ENCODE measurements at places on chromosomes 7 and 10. TPM values are rescaled to one million over a fixed set of nuclear protein-coding genes. Genes with fewer than 3 reads are reported as not detected.

NUP205 gene
- total RNA-seq, result 81.7 TPM

CLCN1 gene
- total RNA-seq, result not detected

- DNase-seq, result no peak
Measured at GRCh38 chr10:75367021-75367487, 34.5 kb downstream of the ZNF503 start.

- DNase-seq, result no peak
Measured at GRCh38 chr10:119702583-119702982, 23.3 kb upstream of the INPP5F start.

DNA sequence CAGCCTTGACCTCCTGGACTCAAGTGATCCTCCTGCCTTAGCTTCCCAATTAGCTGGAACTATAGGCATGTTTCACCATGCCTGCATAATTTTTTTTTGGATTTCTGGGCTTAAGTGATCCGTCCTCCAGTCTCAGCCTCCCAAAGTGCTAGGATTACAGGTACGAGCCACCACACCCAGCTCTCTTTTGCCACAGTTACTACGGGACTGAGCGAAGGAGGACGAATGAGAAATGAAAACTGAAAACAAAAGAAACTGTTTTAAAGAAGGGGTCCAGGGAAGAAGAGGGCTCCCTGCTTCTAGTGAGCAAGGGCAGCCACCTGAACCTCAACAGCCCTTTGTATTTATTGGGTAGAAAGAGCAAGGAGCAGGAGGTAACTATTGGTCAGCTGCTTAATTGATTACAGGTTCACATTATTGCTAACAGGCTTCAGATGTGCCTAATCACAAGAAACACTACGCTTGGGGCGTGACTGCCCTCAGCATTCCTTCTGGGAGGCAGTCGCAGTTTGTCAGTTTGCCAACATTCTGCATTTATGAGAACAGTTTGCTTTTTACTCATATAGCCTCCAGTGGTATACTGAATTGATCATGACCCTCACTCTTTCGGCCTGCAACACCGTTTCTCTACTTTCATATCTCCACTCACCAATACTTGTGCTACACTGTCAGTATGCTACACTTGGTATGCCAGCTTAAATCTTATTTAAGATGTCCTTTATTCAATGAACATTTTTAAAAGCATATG lies 676.8 kb downstream of the DNAJB9 start:
- no peak for DNase-seq

DNA sequence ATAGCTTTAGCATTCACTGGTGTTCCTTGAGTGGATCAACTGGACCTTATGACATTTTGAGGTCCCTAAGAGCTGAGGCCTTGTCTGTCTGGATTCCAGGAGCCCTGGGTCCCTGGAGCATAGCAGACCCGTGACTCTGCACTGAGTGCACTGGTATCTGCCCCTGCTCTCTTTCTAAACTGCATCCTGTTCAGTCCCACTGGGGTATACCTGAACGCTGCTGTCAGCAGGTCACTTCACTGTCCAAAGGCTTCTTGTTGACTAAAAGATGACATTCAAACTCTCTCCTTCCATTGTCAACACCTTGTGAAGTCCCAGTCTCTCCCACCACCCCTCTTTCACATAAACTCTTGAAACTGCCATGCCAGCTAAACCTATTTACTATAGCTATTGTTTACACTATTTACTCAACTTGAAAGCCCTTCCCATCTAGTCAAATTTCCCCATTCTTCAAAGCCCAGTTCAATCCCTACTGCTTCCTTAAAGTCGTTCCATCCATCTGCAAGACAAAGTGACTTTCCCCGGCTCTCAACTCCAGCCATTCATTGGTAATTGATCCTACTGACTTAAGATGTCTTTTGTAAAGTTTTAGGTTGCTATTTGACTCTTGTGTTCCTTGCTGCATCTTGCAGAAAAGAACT lies 523.3 kb downstream of the KCNMA1 start:
- no peak for DNase-seq

PCGF5 gene
- 18.1 TPM for total RNA-seq

DNA sequence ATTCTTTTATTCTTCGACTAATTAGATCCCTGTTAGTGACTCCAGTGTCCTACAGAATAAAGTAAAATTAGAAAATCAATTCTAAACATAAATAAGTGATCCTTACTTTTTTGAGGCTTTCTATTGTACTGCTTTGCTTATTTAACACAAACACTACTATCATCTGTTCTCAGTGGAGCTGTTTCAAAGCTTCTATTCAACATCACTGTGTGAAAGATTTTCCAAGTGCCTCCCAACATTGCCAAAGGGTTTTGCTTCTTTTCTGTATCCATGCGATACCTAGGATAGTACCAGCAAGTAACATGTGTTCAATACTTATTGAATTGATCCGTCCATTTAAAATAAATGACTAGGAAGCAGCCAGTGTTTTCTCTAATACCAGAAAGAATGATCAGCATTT lies 125.7 kb downstream of the ARHGAP21 start:
- DNase-seq, result no peak

DUSP5 gene
- 42.1 TPM for total RNA-seq

- DNase-seq, result no peak
Measured at GRCh38 chr7:157519798-157520244, 183.0 kb downstream of the DNAJB6 start.

- no peak for DNase-seq
Measured at GRCh38 chr10:93767724-93768399, 10.1 kb downstream of the LGI1 start.

ANXA8 gene
- 0.90 TPM for total RNA-seq

GRCh38 chr7:26398427-26398755 lies 106.7 kb downstream of the SNX10 start:
- DNase-seq, result peak; percentile 18

GRCh38 chr7:129857313-129857712 lies 95.4 kb downstream of the UBE2H start:
- no peak for DNase-seq

GRCh38 chr10:19930936-19931893 lies 115.0 kb downstream of the PLXDC2 start:
- peak; percentile 70 for DNase-seq

DNA sequence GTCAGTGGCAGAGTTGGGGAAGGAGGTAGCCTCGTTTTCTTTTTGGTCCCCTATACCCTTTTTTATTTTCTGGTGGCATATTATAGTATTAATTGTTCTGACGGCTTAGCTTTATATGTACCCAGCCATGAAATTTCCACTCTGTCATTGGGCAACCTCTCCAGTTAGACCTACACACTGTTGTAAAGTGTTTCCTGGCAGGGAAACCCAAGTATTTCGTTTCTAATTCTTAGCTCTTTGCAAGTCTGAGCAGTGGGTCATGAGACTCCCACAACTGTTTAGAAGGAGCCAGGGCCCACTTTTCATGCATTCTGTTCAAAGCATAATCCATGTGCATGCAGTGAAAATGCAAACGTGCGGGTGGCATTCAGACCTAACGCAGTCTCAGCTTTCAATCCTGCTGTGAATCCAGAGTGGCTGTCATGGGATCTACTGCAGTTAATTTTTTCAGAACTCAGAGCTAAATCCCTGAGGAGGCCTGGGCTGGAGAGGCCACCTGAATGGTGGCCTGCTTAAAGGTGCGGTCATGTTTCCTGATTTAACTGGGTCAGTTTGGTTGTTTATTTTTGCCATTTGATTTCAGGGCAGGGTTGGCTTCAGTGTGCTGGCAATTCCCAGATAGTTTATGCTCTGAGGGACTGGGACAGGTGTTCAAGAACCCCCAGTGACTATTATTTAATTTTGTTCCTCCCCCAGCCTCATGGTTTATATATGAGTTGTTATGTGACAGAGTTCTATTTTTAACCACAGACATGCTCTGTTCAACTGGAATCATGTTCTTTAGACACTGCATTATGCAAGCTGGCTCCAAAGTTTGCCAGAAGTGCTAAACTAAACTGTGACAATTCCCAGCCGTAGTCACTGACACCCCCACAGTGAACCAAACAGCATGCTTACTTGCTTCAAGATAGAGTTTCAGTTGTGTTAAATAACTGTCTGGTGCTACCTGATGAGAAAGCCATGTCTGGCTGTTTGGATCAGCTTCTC lies 27.4 kb upstream of the SYPL1 start:
- DNase-seq, result peak; percentile 52

LRRC27 gene
- total RNA-seq, result 3.6 TPM

RAB19 gene
- not detected for total RNA-seq

TEX36 gene
- total RNA-seq, result not detected

- DNase-seq, result no peak
Measured at GRCh38 chr10:78570633-78571235, 498.0 kb upstream of the ZMIZ1 start.

DNA sequence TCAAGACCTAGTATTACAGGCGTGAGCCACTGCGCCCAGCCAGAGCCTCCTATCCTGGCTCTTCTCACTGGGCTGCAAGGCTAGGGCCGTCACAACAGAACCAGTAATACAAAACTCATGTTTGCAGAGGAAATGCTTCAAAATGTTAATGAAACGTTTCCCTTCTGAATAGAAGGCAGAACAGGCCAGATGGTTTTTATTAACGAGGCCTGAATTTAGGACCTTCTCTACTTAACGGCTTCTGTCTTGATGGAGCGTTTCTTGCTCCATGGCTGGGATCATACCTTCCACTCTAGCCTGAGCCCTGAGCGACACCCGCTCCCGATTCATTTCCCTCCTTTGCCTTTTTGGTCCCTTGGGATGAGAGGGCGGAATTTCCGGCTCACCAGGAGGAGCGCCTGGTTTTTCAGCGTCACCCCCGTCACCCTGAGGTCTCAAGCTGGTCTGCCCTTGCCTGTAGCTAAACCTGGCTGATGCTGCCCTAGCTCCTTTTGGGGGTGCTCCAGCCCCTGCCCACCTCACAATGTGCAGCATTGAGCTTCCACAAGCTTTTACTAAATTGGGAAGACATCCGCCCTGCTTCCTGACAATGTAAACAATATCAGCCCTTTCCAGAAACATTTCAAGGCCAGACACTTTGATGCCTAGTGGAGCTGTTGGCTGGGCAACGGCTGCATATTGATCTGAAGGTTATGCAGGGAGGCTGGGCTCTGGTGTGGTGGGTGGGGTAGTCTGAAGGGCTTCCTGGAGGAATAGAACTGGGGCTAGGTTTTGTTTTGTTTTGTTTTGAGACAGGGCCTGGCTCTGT lies 5.2 kb downstream of the CLIP2 start:
- no peak for DNase-seq

GRCh38 chr10:59709395-59710125 lies at the start of gene SLC16A9:
Gene SLC16A9 (minus strand): TSS chr10:59709850. CDS start chr10:59684291, 25,559 bp downstream.
- DNase-seq, result peak; percentile 11

DNA sequence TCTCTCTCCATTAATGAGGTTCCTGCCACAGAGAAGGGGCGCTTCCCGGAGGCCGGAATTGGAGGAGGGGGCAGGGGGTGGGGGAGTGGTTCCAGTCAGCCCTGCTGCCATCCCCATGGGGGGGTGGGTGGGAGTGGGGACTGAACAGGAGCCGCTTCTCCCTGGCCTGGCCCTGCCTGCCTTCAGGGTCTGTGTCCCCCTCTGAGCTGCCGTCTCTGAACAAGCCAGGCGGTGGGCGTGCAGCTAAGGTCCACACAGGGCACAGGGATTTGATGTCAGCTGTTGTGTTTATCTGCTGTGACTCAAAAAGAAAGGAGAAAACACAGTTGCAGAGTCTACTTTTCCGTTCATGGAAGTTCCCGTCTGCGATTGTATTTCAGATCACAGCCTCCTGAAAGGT lies 141.5 kb upstream of the PCBD1 start:
- DNase-seq, result no peak

GRCh38 chr10:79071396-79071923 lies 2.7 kb downstream of the ZMIZ1 start:
- DNase-seq, result no peak

MYOF gene
- 332 TPM for total RNA-seq

- DNase-seq, result peak; percentile 73
Measured at GRCh38 chr7:105838627-105839231, 37.7 kb downstream of the ATXN7L1 start.

Measured in IMR-90 (cell line).